Activated T-helper 1 cell treated with anti-CD3 and anti-CD28 coated beads, Interleukin-12 subunit alpha, Interleukin-12 subunit beta, Interleukin-2, Interleukin-4 antibody, amounts not matched to agents 30 ng/mL and 10 ng/mL and 1 ng/mL, durations not matched to agents 14 hours and 24 hours and 36 hours (primary cell): ENCODE measurements at places on chromosomes 6 and 20.

- no peak for DNase-seq
Observed at GRCh38 chr6:108752733-108753590, 95.3 kb upstream of the ARMC2 start.

DNA sequence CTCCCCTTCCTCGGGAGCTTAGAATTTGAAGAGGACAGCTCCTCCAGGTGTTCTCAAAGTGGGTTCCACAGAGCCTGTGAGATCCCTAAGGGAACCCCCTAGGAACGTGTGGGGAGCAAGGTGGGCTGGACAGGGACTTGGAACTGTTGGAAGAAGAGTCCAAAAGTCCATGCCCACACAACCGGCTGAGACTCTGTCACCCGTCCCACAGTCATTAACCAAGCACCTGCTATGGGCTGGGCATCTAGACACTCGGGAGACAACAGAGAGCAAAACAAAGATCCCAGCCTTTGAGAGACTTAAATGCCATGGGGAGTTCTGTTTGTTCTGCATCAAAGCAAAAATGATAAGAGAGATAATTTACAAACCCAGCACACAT is 51.9 kb upstream of the SAYSD1 start:
- no peak for DNase-seq

DNA sequence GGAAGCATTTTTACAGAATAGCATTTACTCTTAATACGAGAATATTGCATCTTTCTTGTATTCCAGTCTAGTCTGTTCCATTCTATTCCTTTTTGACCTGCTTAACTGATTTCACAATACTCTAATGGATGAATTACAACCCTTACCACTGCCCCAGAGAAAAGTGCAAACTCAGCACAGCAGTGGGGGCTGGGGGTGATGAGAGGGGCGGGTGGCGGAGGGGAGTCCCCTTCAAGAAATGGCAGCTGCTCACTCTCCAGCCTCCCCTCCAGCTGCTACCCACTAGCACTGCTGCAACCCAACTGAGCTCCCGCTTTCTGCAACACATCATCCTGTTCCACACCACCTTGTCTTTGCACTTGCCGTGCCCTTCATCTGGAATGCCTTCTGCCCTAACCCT is 30.1 kb downstream of the PIM1 start:
- no peak for DNase-seq

DNA sequence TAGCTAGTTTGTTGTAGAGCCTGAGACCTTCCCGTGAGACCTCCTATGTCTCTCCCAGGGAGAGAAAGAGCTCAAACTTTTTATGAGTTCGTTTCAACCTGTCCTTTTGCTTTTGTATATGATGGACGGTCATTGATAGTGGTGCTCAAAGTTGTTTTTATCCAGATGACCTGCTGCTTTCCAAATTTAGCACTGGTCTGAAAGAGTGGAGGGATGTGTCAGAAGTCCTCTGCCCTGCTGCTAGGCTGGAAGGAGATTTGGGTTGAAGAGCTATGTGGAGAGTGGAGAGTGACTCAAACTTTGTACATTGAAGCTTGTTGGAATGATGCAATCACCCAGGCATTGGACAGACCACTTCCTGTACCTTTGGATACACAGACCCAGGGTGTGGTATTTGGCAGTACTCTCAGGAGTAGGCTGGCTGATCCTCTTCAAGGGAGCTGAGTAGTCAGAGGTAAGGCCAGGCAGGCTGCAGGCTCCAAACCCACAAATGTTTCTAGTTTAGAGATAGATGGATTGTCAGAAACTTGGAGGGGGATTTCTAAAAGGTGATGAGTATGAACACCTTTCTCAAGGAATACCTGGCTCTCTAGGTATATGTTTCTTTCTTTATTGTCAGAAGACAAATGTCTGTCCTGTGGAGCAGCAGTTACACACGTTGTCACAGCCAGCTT is 49.4 kb upstream of the RREB1 start:
- no peak for DNase-seq

- no peak for DNase-seq
Observed at GRCh38 chr20:50821257-50821921, 26.5 kb downstream of the BCAS4 start.

DNA sequence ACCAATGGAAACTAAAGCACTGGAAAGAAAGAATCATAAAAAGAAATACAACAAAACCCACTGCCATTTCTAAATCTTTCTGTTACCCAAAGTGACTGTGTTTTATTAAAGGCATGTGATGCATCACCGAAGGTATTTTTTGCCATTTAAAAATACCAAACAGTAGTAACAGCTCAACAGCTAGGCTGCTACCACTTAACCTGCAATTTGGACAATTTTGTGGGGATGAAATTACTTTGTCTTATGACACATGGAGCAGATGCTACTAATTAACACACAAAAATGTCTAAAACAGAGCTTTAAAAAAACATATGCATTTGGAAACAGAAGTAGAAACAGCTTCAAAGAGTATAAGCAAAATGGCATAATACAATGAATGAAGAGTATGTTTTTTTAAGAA is 97.4 kb downstream of the ATXN1 start:
- no peak for DNase-seq
